CD4-positive, CD25-positive, alpha-beta regulatory T cell (primary cell): ENCODE measurements at places on chromosomes 7 and 10.

DNA sequence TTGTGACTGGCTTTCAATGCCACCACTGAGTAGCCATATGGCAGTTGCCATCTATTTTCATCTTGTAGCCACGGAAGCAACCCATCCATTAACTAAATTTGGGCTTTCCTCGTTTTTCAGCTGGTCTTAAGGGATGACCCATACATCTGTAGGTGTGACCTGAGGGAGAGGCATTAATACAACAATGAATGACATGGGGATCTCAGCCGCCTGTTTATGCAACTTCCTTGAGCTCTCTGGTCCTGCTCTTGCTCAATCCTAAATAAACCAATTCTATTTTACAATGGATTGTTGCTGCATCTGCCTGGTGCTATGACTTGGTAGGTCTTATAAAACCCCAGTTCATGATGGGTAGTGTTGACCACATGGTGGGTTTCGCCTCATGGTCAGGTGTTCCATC lies 21.9 kb upstream of the ADAM22 start:
- H3K4me1 ChIP-seq, result no peaks in the 10 kb centered on the region
- H3K36me3 ChIP-seq, result peaks cover 7% of the 10 kb centered on the region
- H3K4me3 ChIP-seq, result no peak overlapping the region
- DNase-seq, result no peak

GRCh38 chr10:48890888-48891850 lies 48.5 kb downstream of the LRRC18 start:
- DNase-seq, result no peak
- H3K27ac ChIP-seq, result no peak overlapping the region
- no peaks in the 10 kb centered on the region for H3K36me3 ChIP-seq
- no peaks in the 10 kb centered on the region for H3K27me3 ChIP-seq
- no peak overlapping the region for H3K4me3 ChIP-seq

DNA sequence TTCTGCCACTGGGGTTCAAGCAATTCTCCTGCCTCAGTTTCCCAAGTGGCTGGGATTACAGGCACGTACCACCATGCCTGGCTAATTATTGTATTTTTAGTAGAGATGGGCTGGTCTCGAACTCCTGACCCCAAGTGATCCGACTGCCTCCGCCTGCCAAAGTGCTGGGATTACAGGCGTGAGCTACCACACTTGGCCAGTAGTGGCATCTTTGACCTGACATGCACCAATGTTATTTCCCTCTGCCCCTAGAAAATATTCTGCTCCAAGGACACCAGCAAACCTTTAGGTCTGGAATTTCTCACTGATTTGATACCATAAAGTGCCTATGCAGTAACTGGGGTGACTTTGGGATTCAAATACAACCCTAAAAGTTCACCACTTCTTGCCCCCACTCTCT lies 179.4 kb downstream of the ARID5B start:
- H3K27ac ChIP-seq, result peak overlapping the region; percentile 89
- DNase-seq, result no peak
- H3K27me3 ChIP-seq, result no peaks in the 10 kb centered on the region
- peak overlapping the region; percentile 71 for H3K4me3 ChIP-seq

- H3K27ac ChIP-seq, result no peak overlapping the region
- H3K4me3 ChIP-seq, result no peak overlapping the region
- peaks cover 49% of the 10 kb centered on the region for H3K27me3 ChIP-seq
Observed at GRCh38 chr7:27172315-27172774, 1.8 kb downstream of the HOXA10 start.

DNA sequence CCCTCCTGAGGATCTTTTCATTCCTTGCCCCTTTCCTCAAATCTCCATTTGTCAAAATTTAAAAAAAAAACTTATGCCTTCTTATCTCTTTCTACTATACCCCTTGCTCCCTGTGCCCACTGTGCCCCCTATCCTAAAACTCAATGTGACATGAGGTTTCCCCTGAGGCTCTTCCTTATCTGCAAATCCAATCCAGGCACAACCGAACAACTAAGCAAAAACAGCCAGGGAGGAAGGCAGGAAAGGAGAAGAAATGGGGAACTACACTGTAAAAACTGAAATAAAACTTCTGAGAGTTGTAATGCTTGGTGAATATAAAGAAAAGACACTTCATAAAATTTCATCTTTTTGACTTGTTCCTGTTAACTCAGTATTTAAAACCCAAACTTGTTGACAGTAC lies 54.2 kb downstream of the CRPPA start:
- H3K4me1 ChIP-seq, result no peaks in the 10 kb centered on the region
- H3K4me3 ChIP-seq, result no peak overlapping the region
- H3K27ac ChIP-seq, result no peak overlapping the region
- no peak for DNase-seq

DNA sequence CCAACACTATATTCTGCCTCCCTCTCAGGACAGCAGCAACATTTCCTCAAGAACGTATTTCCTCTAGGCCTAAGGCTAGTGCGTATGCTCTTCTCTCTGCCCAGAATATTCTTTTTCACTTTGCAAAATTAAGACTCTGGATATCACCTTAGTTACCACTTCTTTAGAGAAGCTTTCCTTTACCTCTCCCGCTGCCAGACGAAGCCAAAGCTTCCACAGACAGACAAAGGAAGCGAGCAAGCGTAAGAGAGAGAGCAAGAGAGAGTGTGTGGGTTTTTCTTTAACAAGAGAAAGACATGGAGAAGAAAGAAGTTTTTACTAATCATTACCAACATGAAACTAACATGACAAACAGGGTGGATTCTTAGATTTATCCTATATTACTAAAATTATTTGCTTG lies 64.1 kb downstream of the P4HA1 start:
- no peak overlapping the region for H3K4me3 ChIP-seq
- H3K27ac ChIP-seq, result no peak overlapping the region
- H3K4me1 ChIP-seq, result no peaks in the 10 kb centered on the region
- DNase-seq, result no peak
- peaks cover 19% of the 10 kb centered on the region for H3K36me3 ChIP-seq

DNA sequence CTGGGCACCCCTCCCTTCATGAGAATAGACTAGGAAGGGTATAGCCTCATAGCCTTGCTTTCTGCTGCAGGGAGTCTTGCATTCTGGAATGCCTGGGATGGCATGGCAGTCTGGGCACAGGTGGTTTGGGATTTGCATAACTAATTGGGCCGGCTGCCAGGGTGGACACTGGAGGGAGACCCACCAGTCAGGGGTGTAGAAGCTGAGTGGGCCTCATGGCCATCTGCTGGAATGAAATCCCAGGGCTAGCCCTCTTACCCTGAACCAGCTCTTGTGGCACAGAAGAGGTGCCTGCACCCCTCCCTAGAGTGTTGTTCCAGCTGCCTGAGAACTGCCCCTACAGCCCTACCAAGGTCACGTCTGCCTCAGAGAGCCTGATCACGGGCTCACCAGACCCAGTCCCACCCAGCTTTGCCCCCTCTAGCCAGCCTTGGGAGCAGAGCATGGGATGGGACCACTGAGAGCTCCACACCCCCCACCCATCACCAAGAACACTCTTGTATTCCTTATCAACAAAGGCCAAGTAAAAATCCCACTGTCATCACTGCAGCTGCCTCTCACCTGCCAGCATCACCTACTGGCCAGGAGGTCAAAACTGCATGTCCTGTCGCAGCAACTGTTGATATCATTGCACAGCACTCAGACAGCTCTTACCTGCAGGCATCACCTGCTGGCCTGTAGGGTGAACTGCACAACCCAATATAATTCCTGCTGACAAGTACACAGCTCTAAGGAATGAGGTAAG lies 148.9 kb downstream of the ZEB1 start:
- no peak overlapping the region for H3K4me3 ChIP-seq
- H3K27me3 ChIP-seq, result no peaks in the 10 kb centered on the region
- peaks cover 52% of the 10 kb centered on the region for H3K36me3 ChIP-seq
- no peaks in the 10 kb centered on the region for H3K4me1 ChIP-seq
- H3K27ac ChIP-seq, result no peak overlapping the region

GRCh38 chr7:450741-451140 lies 68.9 kb downstream of the PDGFA start:
- no peaks in the 10 kb centered on the region for H3K4me1 ChIP-seq
- H3K27ac ChIP-seq, result no peak overlapping the region
- no peaks in the 10 kb centered on the region for H3K27me3 ChIP-seq
- no peak overlapping the region for H3K4me3 ChIP-seq

DNA sequence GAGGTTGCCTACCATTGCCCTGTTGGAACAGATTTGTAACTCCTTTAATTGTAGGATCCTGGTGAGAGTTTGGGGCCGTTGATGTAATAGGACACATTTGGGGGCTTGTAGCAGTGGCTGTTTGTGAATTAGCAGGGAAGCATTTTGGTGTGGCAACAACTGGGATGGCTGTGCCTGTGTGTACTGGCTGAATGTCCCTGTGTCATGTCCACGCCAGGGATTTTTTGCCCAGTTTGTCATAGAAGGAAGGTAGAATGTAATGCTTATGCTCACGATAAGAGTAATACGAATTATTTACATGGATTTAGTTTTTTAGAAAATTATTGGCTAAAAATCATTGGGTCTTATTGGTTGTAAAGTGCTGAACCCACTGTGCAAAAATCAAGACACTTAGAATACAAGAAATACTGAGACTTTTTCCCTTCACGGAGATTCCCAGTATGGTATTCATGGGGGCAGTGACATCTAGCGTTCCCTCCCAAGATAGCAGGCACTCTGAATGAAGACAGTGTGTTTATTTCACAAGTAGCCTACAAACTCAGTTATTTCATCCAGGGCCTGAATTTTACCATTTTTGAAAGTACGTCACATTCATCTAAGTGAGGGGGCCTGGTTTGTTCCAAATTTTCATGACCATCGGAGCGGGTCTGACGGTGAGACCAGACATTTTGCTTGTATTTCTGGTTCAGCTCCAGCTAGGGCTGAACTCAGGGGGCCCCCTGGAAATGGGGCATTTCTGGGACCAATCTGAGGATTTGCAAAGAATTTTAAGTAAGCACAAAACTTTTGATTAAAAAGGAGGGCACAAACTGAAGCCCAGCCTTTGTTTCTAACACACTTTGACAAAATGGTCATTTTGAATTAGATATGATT lies 74.7 kb downstream of the CACNB2 start:
- DNase-seq, result peak; percentile 24
- no peaks in the 10 kb centered on the region for H3K27me3 ChIP-seq
- no peak overlapping the region for H3K4me3 ChIP-seq
- H3K4me1 ChIP-seq, result no peaks in the 10 kb centered on the region

GRCh38 chr10:18436902-18437301 lies 214.5 kb downstream of the NSUN6 start:
- DNase-seq, result no peak
- H3K27ac ChIP-seq, result no peak overlapping the region
- no peaks in the 10 kb centered on the region for H3K27me3 ChIP-seq
- no peaks in the 10 kb centered on the region for H3K4me1 ChIP-seq
- H3K36me3 ChIP-seq, result no peaks in the 10 kb centered on the region

- no peaks in the 10 kb centered on the region for H3K4me1 ChIP-seq
- H3K27ac ChIP-seq, result no peak overlapping the region
- no peak for DNase-seq
- no peaks in the 10 kb centered on the region for H3K36me3 ChIP-seq
- no peak overlapping the region for H3K4me3 ChIP-seq
Observed at GRCh38 chr10:60008816-60009215, 102.5 kb upstream of the CCDC6 start.

DNA sequence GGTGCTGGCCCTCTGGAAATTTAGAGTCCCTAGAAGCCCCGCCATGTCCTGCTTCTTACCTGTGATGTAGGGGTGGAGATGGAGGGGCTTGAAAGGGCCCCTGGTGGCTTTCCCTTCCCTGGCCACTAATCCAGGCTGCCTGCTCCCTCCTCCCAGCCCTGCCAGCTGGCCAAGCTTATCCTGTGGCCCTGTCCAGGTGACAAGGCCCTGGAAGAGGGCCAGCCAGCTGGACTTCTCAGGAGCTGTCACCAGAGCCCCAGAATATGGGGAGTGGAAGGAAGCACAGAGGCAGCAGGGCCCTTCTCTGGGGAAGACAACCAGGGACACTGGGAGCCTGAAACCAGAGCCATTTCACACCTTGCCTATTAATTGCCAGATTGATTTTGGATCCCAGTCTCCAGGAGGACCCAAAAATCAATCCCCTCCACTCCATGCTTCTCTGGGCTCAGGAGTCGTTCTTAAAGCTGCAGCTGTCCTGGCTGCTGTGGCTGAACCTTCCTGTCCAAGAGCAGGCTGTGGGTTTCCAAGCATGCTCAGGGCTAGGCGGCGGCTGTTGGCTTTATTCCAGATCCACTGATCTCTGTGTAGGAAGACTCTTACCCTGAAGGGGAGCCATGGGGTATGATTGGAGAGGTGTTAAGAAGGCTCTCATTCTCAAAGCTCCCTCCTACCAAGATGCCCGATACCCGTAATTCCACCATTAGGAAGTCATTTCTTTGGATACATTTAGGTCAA lies 52.6 kb upstream of the PCBD1 start:
- no peak overlapping the region for H3K27ac ChIP-seq
- DNase-seq, result no peak
- H3K4me3 ChIP-seq, result no peak overlapping the region
- no peaks in the 10 kb centered on the region for H3K4me1 ChIP-seq
- H3K27me3 ChIP-seq, result no peaks in the 10 kb centered on the region

DNA sequence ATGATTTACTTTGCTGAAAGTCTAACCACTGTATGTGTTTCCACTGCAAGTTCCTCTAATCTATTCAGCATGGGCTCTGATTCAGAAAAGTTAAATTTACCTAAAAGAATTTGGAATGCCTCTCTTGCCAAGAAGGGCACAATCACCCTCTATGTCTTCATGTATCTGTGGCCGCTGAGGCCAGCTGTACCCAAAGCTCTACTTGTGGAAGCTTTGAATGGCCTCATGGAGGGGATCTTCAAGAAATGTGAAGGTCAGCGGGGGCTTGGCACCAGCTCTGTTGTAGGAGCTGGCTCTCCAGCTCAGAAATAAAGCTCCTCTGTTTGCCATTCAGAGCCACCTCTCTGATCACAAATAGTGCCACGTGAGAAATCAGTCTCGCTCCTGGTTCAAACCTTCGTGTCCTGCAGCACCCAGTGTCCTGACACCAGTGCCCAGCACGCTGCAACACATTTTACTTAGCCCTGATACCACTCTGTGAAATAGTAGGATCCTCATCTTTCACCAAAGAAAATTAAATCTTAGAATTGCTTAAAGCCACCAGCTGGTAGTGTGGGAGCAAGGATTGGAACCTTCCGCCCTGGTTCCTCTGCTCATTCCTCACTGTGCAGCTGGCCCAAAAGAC lies 61.1 kb downstream of the PKD1L1 start:
- no peak overlapping the region for H3K27ac ChIP-seq
- H3K36me3 ChIP-seq, result no peaks in the 10 kb centered on the region
- no peak for DNase-seq
- H3K4me1 ChIP-seq, result no peaks in the 10 kb centered on the region

DNA sequence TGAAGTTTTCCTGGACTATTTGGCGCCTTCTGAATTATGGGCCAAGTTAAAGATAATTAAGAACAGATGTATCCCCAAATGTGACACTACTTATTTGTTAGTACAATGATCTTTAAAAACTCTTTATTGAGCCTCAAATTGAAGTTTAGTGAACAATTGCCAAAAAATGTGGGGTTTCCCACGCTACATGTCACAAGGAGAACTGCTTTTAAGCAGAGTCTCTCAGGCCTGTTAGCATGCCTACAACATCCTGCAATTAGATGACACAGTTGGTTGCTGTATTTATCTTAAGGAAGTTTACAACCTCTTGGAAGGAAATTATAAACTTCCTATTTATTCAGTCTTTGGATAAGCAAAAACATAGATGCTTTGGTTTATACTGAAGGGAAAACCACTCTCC lies 733.0 kb downstream of the TNS3 start:
- no peak overlapping the region for H3K4me3 ChIP-seq
- H3K27ac ChIP-seq, result no peak overlapping the region
- no peaks in the 10 kb centered on the region for H3K27me3 ChIP-seq
- no peak for DNase-seq

GRCh38 chr7:74290553-74290950 lies 1.3 kb downstream of the CLIP2 start:
- DNase-seq, result no peak
- no peak overlapping the region for H3K4me3 ChIP-seq
- H3K27me3 ChIP-seq, result no peaks in the 10 kb centered on the region
